ENCODE measurements at places on chromosomes 4 and X. TPM values are rescaled to one million over a fixed set of nuclear protein-coding genes. Genes with fewer than 3 reads are reported as not detected.

DNA sequence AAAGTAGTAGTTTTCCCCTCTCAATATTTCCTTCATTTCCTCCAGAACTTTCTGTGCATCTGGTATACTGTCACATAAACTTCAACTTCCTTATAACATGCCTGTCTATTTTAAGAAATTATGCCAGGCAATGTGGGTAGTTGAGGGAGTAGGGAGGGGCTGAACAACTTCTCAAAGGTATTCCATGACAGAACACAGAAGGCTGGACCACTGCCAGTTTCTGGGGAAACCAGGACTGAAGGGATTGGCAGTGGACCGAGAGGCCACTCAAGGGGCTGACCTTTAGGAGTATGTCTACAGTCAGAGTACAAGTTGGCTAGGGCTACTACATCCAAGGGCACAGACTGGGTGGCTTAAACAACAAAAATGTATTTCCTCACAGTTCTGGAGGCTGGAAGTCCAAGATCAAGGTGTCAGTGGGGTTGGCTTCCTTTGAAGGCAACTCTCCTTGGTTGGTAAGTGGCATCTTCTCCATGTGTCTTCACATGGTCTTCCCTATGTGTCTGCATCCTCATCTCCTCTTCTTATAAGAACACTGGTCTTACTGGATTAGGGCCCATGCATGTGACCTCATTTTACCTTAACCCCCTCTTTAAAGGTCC is 6.9 kb downstream of the SH3RF1 start:
- no peak for DNase-seq

- no peak for DNase-seq
These were observed 11.3 kb downstream of the MAGEA1 start for GRCh38 chrX:153190381-153190780.

DNA sequence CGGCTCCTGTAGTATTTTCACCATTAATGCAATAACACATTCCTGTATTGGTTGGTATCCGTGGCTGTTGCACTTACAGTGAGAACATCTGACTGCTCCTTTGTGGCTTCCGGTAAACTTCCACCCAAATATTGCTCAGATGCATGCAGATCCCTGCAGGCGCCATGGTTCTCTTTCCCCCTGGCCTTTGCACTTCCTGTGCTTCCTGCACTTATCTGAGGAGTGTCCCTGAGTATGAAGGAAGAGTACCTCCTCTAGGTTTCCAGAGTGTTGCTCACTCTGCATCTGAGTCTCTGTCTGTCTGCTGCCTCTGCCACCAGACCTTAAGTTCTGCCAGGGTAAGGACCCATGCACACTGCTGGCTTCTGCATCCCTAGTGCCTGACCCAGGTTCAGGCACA is 117.2 kb upstream of the SLC34A2 start:
- DNase-seq, result no peak

- DNase-seq, result peak; percentile 1
These were observed 16.6 kb downstream of the AMER1 start for GRCh38 chrX:64188901-64189300.

DNA sequence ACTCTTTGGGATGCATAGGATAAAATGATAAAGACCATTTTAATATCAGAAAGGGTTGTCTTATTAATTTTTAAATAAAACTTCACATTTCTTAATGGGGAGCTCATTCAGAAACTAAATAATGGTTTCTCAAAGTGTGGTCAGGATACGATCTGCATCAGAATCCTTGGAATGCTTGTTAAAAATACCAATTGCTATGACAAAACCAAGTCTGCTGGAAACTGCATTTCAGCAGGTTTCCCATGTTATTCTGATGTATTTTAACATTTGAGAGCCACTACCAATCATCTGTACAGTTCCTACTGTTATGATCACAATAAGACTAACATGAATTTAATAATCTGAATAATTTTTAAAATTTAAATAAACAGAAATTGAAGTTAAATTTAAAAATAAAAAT is 115.1 kb downstream of the SOWAHB start:
- no peak for DNase-seq

- DNase-seq, result no peak
These were observed 1.3 kb downstream of the ASB12 start for GRCh38 chrX:64229154-64229553.

DNA sequence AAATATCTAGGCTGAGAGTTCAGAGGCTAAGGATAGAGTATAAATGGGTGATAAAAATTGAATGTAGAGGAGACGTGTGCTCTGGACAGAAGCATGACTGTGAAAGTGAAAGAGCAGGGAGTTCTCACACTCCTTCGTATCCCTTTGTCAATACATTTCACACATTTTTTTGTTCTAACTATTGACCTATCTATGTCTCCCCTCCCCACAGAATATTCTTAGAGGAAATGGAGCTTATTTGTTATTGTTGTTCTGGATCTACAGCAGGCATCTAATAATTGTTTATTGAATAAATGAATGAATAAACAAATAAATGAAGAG is 57.6 kb downstream of the ENPEP start:
- no peak for DNase-seq

DNA sequence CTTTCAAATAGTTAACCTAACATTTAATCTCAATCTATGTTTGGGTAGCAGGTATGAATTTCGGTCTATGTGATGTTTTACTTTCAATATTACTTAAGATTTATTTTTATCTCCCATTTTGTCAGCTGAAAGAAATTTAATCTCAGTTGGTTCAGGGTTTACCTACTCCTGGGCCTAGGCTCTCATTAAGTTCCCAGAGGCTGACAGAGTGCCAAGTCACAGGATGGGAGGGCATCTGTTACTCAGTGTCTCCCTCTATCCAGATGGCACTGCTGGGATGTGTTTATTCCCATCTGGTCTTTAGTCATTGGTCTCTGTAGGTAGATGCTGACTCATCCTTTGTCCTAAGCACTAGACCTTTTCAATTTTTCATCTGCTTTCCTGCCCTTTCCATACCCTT is 129.4 kb upstream of the ARSJ start:
- DNase-seq, result no peak

Gene CITED1
- 1.4 TPM for total RNA-seq

Gene GRPR
- 3.9 TPM for total RNA-seq

DNA sequence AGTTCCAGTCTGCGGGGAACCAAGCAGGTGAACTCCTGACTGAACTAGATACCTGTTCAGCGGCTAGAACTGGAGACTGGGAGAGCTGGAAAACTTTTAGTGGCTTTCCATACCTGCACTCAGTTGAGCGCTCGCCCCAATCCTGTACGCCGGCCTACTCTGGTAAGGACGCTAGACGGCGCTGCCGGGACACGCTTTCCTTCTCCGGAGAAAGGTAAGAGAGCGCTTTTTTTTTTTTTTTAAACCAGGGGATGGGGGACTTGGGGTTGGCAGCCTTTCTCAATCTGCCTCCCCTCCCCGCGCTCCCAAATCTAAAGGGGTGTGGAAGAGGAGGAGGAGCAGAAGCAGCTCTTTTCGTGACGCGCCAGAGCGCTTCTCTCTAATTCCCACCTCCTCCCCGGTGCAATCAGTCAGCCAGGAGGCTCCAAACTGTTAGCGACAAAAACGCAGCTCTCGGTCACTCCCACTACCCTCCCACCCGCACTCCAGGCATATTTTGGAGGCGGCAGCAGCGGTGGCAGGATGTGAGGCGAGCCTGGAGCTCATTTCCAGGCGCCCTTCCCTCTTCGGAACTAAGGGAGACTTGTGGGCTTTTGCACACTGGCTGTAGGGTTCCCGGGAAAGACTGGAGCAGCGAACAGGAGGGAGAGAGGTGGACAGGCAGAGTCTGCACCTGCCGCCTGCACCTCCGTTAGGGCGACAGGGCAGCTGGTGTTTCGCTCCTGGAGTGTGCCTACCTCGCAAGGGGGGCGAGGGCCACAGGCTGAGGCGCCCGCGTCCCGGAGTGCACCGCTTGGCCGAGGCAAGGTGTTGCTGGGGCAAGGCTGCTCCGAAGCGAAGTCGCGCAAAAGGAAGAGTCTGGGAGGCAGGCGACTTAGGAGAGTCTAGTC is at the start of gene IL1RAPL2:
Gene IL1RAPL2 (plus strand): TSS at position 409 of the 890 bp plus-strand sequence.
- DNase-seq, result peak; percentile 43

DNA sequence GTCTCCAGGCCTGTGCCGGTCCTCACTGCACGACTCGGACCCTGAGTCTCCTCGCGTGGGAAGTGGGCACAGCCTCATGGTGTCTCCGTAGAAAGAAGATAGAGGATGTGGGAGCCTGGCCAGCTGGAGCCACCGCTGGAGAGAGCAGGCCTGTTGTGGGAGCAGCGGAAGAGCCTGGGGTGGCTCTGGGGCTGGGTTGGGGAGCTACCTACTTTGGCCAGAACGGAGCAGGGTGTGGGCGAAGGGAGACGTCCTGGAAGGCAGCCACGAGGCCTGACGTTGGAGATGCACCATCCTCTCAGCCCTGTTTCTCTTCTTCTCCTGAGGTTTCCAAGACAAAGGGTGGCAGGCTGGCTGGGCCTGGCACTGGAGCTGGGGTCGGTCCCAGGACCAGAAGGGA is 93.8 kb downstream of the SORCS2 start:
- no peak for DNase-seq

DNA sequence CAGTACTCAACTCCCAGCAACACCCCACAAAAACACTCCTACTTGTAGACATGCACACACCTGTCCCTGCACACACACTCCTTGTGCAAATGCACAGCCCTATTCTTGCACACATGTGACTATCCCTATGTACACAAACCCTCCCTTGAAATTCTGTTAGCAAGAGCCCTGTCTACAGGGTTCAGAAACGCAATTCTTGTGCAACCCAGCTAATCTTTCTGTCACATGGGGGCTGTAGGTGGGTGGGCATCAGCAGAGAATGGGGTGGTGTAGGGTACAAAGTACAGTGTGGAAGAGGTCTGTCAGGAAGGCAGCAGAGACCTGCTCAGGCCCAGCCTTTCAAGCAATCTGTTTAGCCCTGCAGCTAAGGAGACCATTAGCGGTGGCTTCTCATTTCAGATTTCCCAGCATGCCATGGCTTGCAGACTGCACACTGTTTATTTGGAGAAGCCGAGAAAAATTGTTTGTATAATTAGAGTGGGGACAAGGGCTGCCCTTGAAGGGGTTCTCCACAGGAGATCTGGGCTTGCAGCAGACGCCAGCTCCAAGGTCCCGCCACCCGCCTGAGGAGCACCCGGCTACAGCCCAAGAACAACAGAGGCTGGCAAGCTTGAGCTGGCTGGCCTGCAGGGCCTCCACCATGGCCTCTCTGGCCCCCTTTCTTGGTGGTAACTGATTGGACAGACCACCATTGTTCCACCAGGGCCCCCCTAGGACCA is 144.0 kb upstream of the PJA1 start:
- DNase-seq, result no peak

GRCh38 chr4:83212041-83212851 is 72.4 kb downstream of the COQ2 start:
- DNase-seq, result no peak

GRCh38 chr4:145819853-145820181 is 118.8 kb downstream of the ZNF827 start:
- no peak for DNase-seq

DNA sequence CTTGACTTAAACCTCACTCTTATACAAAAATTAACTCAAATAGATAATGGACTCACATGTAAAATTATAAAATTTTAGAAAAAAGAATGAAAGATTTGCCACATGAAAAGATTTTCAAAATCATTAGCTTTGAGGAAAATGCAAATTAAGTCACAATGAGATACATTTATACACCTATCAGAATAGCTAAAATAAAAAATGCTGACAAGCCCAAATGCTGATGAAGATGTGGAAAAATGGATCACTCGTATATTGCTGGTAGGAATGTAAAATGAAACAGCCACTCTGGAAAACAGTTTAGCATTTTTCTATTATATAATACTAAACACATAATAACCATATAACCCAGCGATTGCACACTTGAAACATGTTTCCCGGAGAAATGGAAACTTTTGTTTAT is 316.2 kb downstream of the ANKRD50 start:
- DNase-seq, result no peak

Gene DCAF12L1
- 4.4 TPM for total RNA-seq

DNA sequence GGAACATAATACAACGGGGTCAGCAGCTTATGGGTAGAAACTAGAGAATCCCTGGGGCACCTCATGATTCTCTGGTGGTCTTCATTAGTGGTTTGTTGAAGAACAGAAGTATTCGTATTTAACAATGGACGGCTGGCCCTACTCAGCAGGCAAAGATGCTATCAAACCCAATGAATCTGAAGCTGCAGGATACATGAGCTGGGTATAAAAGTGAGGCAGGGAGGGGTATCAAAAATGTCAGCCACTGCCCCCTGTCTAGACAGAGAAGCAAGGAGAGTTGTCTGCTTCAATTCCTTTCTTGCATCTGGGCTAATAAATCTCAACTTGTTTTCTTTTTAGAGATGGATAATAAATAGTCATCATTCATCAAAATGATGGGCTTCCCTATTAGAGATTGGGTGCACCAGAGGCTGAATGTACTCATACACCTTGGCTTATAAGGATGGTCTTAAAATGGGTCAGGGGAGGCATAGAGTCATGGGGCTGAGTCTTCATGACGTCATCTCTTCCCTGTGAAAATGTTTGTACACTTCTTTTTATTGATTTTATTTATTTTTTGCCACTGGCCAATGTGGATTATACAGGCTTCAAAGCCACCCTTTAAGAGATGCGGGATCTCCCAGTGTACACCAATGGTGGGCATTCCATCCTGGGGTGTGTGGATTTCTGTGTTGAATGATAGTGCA is 259.5 kb downstream of the SHOX start:
- DNase-seq, result no peak

- DNase-seq, result no peak
These were observed 81.7 kb upstream of the GPM6B start for GRCh38 chrX:13898603-13899002.

- peak; percentile 58 for DNase-seq
These were observed 26.1 kb downstream of the IGSF1 start for GRCh38 chrX:131262738-131263679.

DNA sequence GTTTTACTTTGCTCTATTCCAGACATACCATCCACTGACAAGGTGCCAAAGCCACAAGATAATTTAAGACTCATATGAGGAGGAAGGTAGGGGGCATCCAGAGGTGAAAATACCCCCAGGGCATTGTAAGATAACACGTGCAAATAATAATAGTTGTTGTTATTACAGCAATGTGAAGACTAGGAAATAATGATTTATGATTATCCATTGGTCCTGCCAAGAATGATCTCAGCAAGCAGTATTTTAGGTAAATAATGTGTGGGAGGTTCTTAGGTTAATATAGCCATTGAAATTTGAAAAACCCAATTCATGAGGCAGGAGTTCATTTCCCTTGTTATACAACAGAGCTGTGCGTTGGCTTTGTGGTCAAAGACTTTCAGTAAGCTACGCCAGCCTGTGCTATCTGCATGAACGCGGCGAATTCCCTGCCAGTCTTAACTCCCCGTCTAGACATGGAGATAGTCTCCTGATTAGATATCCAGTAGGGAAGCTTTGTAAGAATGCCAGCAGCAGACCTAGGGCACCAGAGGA is 47.2 kb upstream of the MXRA5 start:
- DNase-seq, result no peak

Gene CENPE
- 10.6 TPM for total RNA-seq

Gene ADRA2C
- total RNA-seq, result 34.1 TPM

DNA sequence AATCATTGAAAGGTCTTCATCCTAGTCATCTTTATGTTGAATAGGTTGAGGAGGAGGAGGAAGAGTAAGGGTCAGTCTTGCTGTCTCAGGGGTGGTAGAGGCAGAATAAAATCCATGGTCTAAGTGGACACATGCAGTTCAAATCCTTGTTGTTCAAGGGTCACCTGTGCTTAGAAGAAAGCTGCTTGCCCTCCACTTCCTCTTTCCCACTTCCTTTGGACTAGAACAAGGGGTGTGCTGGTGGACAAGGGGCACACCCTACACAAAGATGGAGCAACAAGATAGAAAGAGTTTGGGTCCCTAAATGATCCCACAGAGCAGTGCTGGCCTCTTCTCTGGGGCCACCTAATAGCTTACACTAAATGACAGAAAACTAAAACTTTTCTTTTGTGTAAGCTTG is 47.9 kb downstream of the HSD17B13 start:
- no peak for DNase-seq

GRCh38 chrX:150495496-150495895 is 72.9 kb upstream of the MTM1 start:
- DNase-seq, result no peak
